ENCODE measurements at places on chromosomes 4 and X.

DNA sequence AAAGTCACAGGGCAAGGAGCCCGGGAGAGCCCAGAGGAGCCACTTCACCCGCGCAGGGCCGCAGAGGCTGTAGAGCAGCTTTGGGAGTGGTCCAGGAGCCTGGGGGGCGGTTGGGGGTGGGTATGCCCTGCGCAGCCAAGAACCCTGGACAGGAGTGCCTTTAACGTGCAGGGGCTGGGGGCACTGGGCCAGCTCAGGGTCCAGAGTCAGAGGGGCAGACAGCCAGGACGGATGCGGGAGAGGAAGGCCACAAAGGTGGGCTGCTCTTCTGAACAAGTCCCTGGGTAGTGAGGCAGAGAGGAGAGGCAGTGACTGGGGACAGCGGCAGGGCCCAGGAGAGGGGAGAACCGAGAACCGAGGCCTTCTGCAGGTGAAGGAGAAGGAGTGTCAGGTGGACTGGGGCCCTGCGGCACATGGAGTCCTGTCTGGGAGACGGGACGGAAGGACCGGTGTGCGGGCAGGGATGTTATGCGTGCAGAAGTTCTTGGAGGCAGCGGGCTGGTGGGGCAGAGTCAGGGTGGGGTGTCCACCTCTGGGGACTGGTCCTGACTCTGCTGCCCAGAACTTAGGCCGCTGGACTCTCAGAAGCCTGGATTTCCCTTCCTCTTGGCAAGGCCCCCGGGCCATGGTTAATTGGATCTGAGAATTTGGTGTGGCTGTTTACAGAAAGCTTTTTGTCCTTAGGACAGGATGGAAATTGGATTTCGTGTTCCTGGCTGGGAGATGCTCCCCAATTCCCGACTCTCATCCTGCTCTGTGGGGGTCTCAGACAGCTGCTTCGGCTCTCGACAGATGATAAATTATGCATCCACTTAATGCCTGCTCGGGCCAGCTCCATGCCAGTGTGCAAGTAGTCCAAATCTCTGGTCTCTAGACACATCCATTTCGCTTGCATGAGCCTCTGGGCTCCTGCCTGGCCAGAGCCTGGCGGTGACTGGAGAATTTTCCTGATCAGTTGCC is 31.9 kb downstream of the ADRA2C start:
- DNase-seq = no peak

DNA sequence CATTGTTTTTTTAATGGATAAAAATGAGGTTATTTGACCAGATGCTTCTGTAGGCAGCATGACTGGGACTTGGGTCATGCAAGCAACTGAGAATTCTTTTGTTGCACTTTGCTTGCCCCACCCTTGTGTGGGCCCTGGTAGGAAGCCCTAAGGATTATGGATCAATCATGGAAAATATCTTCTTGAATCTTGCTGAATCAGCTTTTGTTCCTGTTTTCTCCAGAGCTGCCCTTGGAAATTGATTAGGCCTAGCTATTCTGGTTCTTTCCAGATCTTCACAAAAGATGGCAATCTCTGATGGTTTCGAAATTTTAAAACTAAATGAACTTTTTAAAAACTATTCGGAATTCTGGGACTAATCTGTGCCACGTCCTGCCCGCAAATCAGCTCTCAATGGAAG is 58.6 kb downstream of the PRRG1 start:
- no peak for DNase-seq

DNA sequence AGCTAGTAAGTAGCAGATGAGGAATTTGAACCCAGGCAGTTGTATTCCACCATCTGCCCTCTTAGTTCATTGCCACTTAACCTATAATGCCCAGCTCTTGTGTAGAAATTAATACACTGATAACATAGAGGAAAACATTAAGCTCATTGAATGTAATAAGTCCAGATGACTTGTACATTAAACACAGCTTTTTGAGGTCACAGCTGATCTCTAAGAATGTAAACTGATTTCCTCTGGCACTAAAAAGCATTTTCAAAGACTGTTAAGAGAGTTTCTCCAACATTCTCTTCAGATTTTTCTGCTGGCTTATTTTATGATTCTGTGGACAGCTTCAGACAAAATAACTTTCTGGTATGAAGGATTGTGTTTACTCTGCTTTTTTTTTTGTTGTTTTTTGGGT is 42.7 kb downstream of the HPRT1 start:
- no peak for DNase-seq

GRCh38 chrX:2401201-2401589 is 99.6 kb downstream of the DHRSX start:
- no peak for DNase-seq

DNA sequence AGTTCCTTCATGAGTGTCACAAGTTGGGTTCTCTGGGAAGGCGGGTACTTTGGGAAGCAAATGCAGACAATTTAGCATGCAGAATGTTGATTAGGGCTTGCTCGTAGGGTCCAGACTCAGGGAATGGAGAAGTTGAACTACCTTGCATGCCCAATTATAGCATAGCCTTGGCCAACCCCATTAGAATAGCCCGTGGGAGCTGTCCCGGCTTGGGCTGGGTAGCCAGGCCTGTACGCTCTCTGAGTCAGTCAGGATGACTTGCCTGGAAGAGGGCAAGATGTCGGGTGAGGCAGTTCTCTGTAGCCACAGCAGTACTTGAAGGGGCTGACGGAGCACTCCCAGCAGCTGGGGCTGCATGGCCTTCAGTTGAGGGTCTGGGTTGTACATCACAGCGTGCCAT is 19.5 kb downstream of the KIAA0232 start:
- DNase-seq = no peak

GRCh38 chr4:823176-823760 is 2.7 kb downstream of the CPLX1 start:
- DNase-seq = no peak
